ENCODE measurements at places on chromosomes 4 and X. TPM values are rescaled to one million over a fixed set of nuclear protein-coding genes. Genes with fewer than 3 reads are reported as not detected.

Gene SMS
- 105 TPM for total RNA-seq

DNA sequence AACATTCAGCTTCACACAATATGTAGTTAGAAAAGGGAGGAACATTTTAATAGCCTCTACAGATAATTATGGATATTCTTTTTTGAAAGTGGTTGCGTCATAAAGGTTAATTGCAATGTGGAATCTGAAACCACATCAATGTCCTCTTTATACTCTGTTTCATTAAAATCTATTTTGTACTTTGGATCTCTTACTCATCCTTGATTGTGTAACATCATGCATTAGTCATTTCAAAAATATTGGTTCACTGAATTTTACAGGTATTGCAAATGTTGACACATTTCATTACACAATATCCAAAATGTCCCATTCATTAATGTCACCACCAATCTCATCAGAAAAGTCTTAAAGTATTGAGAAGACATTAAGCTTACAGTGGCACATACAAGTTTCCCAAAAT is 62.7 kb upstream of the USP9X start:
- DNase-seq, result no peak
- H3K27ac ChIP-seq, result no peak overlapping the region
- no peaks in the 10 kb centered on the region for H3K36me3 ChIP-seq
- H3K4me1 ChIP-seq, result peaks cover 35% of the 10 kb centered on the region

- H3K27me3 ChIP-seq, result no peaks in the 10 kb centered on the region
- no peak overlapping the region for H3K27ac ChIP-seq
- H3K36me3 ChIP-seq, result no peaks in the 10 kb centered on the region
- H3K4me3 ChIP-seq, result no peak overlapping the region
- no peak for DNase-seq
- H3K4me1 ChIP-seq, result no peaks in the 10 kb centered on the region
Observed at GRCh38 chrX:119228512-119229252, 7.4 kb upstream of the PGRMC1 start.

Gene MAP7D2
- total RNA-seq, result 2.6 TPM

GRCh38 chr4:127844601-127845116 is 36.0 kb upstream of the PLK4 start:
- H3K27ac ChIP-seq, result no peak overlapping the region
- H3K27me3 ChIP-seq, result no peaks in the 10 kb centered on the region
- peaks cover 4% of the 10 kb centered on the region for H3K4me1 ChIP-seq
- no peak for DNase-seq

DNA sequence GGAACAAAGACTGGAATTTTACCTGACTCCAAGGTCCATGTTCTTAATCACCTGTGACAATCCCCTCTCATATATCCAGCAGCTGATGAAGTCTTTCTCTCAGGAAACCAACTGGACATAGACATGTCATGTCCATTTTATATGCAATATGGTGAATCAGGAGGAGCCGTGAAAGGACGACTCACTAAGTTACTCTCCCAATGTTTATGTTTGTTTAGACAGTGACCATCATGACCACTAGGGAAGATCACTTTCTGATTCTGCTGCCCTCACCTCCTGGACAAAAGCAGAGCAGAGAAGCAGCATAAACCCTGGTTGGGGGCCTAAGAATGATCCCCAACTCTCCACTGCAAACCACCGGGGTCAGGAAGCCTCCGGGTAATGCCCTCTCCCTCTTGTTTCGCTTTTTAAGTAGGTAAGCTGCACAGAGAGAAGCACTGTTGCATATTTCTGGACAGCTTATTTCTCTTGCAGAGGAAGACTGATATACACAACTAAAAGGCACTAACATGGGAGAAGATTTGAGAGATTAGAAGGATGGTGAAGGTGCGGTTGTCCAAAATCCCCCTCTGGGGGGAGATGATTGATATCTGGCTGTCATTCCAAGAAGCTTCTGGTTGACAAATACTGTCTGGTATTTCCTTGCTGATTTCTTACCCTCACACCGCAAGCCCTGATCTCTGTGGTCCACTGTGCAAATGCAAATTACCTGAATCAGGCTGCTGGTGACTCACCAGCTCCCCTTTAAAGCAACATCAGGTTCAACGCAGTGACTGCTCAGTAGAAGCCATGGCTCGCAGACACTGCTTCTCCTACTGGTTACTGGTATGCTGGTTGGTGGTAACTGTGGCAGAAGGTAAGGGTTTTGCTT is at the start of gene ODAPH:
ODAPH (plus strand) TSS at position 773 of the 871 bp plus-strand sequence; CDS start at position 790, 17 bp downstream.
- no peak within 1 kb of the TSS for H3K27ac ChIP-seq
- DNase-seq, result no peak
- H3K27me3 ChIP-seq, result no peaks in the 10 kb centered on the region
- H3K4me3 ChIP-seq, result no peak within 1 kb of the TSS
- H3K36me3 ChIP-seq, result no peaks in the 10 kb centered on the region
- peaks cover 9% of the 10 kb centered on the region for H3K4me1 ChIP-seq

- no peak overlapping the region for H3K27ac ChIP-seq
- peak; percentile 27 for DNase-seq
- no peaks in the 10 kb centered on the region for H3K36me3 ChIP-seq
- H3K4me1 ChIP-seq, result peaks cover 11% of the 10 kb centered on the region
- H3K27me3 ChIP-seq, result no peaks in the 10 kb centered on the region
- no peak overlapping the region for H3K4me3 ChIP-seq
Observed at GRCh38 chrX:9340598-9341290, 124.1 kb upstream of the TBL1X start.

DNA sequence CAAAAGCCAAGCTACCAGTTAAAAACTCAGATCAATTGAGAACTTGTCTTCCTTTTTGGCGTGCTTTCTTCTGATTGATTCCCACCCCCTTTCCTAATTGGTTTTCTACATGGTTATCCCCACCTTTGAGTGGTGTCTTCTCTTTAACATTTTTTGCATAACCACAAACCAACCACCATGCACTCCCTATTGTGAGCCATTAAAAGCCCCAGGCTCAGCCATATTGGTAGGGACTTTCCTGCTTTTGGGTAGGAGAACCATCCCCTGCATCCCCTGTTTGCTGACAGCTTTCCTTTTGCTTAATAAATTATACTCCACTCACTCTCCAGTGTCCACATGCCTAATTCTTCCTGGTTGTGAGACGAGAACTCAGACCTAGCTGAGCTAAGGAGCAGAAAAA is 1651.4 kb upstream of the IGFBP7 start:
- DNase-seq, result no peak
- H3K27me3 ChIP-seq, result no peaks in the 10 kb centered on the region
- no peaks in the 10 kb centered on the region for H3K36me3 ChIP-seq
- no peaks in the 10 kb centered on the region for H3K4me1 ChIP-seq
- H3K27ac ChIP-seq, result no peak overlapping the region

DNA sequence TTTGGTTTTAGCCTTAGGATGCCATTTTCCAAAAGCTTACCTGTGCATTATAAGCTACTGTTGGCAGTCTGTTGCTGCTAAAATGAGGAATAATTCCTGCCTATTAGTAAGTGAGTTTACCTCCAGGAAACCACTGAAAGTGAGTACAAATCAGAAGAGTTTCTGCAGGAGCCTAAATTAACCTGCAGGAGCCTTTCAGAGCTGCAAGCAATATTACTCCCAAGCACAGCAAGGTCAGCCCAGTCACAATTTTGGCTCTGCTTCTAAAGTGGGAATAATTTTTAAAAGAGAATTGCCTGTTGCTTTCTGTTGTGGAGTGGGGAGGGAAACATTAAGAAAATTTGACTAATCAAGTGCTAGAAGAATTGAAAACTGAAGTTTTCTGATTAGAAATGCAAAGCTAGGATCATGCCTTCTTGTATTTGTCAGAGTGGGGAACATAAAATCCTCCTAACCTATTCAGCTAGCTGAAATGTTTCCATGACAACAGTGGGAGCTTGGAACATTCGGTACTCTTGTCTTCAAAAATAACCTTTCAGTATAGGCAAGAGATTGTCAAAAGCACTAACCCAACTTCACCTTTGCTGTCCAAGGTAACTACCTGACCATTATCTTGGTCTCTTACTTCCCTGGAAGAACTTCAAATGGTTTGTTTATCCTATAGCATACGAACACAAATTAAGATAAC is 193.2 kb downstream of the COMMD8 start:
- no peaks in the 10 kb centered on the region for H3K36me3 ChIP-seq
- H3K27ac ChIP-seq, result no peak overlapping the region
- H3K27me3 ChIP-seq, result no peaks in the 10 kb centered on the region
- H3K4me1 ChIP-seq, result peaks cover 11% of the 10 kb centered on the region
- peak; percentile 21 for DNase-seq
- H3K4me3 ChIP-seq, result no peak overlapping the region

DNA sequence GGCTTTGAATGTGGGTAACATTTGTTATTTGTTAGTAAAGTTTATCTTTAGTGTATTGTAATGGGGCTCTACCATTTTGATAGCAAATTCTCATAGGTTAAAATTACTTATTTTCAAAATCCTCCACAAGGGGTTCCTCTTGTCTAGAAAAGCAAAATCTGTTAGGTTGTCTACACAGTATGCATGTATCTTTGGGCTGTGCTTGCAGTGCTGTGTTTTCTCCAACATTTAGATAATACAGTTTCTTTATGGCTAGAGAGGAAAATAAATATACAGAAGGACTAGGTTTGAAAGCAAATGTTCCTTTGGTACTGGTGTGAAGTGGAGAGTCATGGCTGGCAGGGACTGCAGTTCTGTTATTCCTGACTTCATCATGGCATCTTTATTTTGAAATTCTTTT is 40.3 kb downstream of the POLR2B start:
- no peak for DNase-seq
- H3K4me3 ChIP-seq, result no peak overlapping the region
- no peak overlapping the region for H3K27ac ChIP-seq

GRCh38 chr4:119081542-119081859 is 54.1 kb upstream of the MYOZ2 start:
- H3K4me1 ChIP-seq, result peaks cover 21% of the 10 kb centered on the region
- H3K27ac ChIP-seq, result peak overlapping the region; percentile 49
- no peaks in the 10 kb centered on the region for H3K27me3 ChIP-seq
- no peaks in the 10 kb centered on the region for H3K36me3 ChIP-seq
- no peak overlapping the region for H3K4me3 ChIP-seq

GRCh38 chr4:159902648-159903047 is 799.8 kb downstream of the RAPGEF2 start:
- H3K27ac ChIP-seq, result no peak overlapping the region
- H3K36me3 ChIP-seq, result no peaks in the 10 kb centered on the region
- H3K4me3 ChIP-seq, result no peak overlapping the region
- peaks cover 5% of the 10 kb centered on the region for H3K4me1 ChIP-seq

Gene AGTR2
- total RNA-seq, result not detected

Gene GAK
- 27.6 TPM for total RNA-seq

Gene ADH7
- not detected for total RNA-seq

DNA sequence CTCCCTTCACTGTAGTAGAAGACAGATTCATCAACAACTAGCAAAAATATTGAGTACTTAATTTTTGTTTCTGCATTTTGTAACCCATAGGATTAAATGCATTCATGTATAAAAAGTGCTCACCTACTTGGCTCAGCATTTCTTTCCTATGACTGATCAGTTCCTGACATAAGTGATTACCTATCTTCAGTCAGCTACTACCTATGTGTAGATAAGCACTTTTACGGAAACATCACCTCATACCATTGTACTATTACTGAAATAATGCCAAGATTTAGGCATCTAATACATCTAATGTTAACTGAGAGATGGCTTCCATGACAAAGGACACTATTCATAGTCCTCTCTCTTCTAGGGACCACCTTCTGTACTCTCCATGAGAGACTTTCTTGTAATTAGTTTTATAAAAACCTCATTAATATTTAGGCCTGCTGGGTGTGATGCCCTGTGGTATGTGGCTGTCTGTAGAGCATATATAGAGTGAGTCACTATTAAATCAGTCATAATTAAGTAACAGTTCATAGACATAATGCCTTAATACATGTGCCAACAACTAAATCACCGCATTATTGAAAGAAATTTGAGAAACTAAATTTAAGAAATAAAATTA is 147.0 kb downstream of the PDGFC start:
- no peaks in the 10 kb centered on the region for H3K36me3 ChIP-seq
- H3K4me3 ChIP-seq, result no peak overlapping the region
- no peak overlapping the region for H3K27ac ChIP-seq
- no peak for DNase-seq
- no peaks in the 10 kb centered on the region for H3K27me3 ChIP-seq
- no peaks in the 10 kb centered on the region for H3K4me1 ChIP-seq

DNA sequence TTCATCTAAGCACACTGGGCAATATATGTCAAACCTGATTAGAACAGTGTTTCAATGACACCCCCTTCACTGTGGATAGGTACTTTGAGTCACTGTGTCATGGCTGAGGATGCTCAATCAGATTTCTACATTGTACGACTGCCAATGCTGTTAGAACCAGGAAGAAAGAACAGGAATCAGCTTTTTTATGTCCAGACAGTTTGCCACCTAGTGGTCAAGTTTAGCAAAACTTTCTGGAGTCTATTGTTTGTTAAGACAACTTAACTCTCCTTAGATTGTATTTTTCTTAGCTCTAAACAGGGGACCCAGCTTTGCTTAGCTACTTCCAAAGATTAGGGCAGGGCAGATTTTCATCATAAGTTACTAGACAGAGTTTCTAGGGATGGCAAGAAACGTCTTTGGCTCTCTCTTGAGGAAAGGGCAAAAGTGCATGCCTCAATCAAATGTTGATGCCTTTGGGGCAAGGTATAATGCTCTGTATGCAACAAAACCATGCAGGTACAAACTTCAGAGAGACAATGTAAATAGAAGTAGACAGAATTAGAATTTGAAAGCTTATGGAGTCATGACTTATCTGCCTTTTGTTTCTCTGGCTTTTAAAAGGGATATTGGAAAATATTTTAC is 40.5 kb upstream of the BMP3 start:
- no peak overlapping the region for H3K27ac ChIP-seq
- H3K4me1 ChIP-seq, result no peaks in the 10 kb centered on the region
- no peaks in the 10 kb centered on the region for H3K27me3 ChIP-seq
- no peak overlapping the region for H3K4me3 ChIP-seq

Gene SLC6A14
- not detected for total RNA-seq

Gene DRD5
- not detected for total RNA-seq

Gene ANOS1
- 31.3 TPM for total RNA-seq

DNA sequence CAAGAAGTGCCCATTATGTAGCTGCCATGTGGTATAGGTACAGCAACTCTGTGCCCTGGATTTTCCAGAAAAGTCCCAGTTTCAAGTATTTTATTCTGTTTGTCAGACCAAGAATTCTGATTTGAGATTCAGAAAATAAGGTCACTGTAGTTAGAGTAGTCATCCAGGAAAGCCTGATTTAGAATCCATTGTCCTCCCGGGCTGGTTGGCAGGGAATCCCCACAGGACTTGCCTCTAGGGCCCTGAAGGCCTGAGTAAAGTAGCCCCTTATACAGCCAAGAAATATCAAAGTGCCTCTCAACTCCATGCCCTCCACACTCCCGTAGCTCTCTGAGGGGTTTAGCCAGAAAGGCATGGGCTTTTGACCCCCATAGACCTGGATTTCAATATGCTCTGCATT is 36.3 kb downstream of the RTL5 start:
- no peaks in the 10 kb centered on the region for H3K27me3 ChIP-seq
- no peak for DNase-seq
- H3K36me3 ChIP-seq, result no peaks in the 10 kb centered on the region

- H3K4me3 ChIP-seq, result no peak overlapping the region
- H3K27me3 ChIP-seq, result peaks cover 99% of the 10 kb centered on the region
- no peak overlapping the region for H3K27ac ChIP-seq
- no peaks in the 10 kb centered on the region for H3K4me1 ChIP-seq
- no peaks in the 10 kb centered on the region for H3K36me3 ChIP-seq
- peak; percentile 48 for DNase-seq
Observed at GRCh38 chrX:636981-637659, 6.5 kb downstream of the SHOX start.

All from neural progenitor cell (in vitro differentiated cells).